ENCODE measurements at places on chromosomes 16 and 17.

DNA sequence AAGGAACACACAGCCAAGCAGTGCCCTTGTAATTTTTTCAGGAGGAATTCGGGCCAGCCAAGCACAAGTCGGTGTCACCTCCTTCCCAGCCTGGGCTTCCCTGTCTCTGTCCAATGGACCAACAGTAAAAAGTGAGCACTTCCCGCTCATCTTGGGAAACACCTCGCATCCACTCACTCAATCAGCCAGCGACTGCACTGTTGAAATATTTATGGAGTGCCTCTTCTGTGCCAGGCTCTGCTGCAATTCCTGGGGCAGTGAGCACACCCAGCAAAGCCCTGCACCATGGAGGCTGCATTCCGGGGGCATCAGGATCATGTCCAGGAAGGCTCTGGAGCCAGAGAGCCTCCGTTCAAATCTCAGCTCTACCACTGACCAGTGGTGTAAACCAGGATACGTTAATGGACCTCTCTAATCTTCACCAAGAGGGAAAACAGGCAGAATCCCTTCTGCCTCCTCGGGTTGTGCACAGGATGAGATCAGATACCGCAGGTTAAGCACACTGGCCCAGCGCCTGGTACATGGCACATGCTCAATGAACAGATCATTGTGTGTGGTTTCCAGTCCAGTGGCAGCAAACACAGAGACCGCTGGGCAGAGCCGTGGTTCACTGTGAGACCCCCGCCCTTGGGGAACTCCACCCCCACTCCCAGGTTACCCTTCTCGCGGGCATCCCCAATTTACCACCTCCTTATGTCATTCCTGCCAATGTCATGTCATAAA, 194.3 kb downstream of the ZNF423 start:
- DNase-seq = no peak

- no peak for DNase-seq
Observed at GRCh38 chr17:68052810-68053209, 17.3 kb downstream of the KPNA2 start.

GRCh38 chr17:29179232-29180033, 765 bp downstream of the MYO18A start:
- DNase-seq = peak; percentile 86

- no peak for DNase-seq
Observed at GRCh38 chr16:17446661-17447060, 24.1 kb downstream of the XYLT1 start.

DNA sequence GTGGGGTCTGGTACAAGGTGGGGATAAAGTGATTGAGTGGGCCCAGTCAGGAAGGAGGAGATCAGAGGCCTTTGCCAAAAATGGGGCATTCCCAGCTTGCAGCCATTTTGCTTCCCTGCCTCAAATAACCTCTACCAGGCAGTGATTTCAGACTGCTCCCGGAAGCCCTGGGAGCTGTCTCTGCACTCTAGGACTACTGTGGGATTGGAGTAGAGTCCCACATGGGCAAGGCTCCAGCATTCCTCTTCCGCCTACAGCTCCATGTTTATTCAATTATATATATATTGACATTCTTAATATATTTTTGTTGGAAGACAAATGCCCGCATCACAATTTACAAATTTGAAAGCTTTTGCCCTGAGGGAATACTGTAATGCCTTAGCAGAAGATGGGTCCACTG, 13.5 kb downstream of the SUPT6H start:
- no peak for DNase-seq

DNA sequence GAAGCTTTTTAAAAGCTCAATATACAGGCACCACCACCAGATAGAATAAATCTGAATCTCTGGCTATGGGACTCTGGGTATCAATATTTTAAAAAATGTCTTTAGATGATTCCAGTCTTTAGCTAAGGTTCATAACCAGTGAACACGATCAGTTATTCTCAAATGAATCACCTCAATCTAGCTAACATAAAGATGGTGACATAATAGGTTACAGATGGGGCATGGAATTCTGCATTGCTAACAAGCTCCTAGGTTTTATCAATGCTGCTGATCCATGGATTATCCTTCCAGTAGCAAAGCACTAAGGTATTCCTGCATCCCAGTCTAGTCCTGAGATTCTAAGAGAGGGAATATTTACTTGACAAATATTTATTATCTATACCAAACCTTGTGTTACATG, 415.5 kb upstream of the CDH11 start:
- no peak for DNase-seq

DNA sequence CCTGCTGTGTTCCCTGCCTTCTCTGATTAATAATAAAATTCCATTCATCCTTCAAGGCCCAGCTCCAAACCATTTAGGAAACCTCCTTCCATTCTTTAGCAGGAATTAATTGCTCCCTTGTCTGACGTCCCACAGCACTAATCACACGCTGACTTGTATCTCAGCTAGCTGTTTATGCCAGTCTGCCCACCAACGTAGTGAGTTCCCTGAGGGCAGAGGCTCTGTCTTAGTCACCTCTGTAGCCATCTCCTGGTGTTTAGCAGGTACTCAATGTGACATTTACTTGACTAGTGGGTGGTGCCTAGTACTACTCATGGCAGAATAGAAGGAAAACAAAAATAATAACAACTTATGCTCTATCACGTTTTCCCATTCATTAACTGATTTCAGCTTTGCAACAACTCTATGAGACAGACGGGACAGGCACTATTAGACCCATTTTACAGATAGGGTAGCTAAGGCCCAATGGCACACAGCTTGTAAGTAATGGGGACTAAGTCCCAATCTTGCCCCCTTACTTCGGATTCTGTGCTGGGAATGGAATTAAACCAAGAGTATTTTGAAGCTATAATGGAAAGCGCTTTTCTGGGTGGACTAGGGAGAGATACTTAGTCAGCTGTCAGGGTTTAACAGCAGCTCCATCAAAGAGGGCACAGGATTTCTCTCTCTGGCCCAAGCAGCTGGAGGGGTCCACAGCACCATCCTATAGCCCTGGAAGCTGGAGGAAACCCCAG, 931 bp upstream of the WIPF2 start:
- DNase-seq = no peak

- DNase-seq = no peak
Observed at GRCh38 chr16:16815641-16816040, 436.7 kb downstream of the NPIPA7 start.

- no peak for DNase-seq
Observed at GRCh38 chr17:1965556-1966273, 59.4 kb downstream of the RTN4RL1 start.

DNA sequence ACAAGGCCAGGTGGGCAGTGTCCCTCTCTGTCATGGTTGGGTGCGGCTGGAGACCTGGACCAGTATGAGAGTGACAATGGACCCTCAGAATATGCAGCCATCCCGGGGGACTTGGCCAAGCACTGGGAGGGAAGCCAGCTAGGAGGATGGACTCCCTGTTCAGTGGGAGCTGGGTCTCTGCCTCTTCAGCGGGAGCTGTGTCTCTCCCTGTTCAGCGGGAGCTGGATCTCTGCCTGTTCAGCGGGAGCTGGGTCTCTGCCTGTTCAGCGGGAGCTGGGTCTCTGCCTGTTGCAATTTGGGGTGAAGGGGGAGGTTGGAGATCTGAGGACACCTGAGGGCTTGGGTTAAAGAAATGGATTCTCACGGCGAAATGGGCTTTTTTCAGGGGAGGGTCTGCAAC, 3.8 kb upstream of the PRSS33 start:
- no peak for DNase-seq

DNA sequence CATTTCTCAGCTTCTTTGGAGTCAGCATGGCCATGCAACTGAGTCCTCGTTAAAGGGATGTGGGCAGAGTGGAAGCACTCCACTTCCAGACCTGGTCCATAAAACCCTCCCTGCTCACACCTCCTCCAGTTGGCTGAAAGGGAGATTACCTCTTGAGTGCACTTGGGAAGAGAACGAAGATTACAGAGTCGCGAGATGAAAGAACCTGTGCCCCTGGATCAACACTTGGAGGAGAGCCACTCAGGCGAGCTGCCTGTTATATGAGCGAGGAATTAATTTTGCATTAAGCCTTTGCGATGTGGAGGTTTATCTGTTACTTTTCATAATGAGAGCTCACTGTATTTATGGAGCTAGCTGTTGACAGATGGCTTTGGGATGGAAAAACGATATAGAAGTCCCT, 147.9 kb downstream of the MAF start:
- no peak for DNase-seq

DNA sequence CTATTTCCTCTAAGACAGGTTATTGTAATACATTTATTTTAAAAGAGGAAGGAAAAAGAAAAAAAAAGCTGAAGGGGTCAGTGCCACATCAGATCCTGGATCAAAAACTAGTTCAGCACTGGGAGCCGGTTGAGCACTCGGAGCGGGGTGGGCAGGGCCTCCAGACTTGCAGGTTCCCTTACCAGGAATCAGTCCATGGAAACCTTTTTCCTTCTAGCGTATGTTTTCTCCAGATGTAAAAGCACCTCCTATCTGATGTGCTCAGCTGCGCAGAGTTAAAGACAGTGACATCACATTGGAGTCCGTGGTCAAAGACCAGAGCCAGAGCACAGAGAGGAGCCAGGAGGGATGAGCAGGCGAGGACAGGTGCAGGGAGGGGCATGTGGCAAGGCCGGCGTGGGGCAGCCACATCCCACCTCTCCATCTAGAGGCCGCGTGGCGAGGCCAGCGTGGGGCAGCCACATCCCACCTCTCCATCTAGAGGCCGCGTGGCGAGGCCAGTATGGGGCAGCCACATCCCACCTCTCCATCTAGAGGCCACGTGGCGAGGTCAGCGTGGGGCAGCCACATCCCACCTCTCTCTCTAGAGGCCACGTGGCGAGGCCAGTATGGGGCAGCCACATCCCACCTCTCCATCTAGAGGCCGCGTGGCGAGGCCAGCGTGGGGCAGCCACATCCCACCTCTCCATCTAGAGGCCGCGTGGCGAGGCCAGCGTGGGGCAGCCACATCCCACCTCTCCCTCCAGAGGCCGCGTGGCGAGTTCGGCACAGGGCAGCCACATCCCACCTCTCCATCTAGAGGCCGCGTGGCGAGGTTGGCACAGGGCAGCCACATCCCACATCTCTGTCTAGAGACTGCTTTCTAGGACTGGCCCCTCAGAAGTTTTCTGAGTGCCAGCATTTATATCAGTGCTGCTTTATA, 166.8 kb upstream of the CHMP6 start:
- DNase-seq = no peak

- peak; percentile 63 for DNase-seq
Observed at GRCh38 chr16:30741461-30741914, 6.7 kb upstream of the PHKG2 start.

GRCh38 chr17:73286863-73287296, 24.9 kb downstream of the CDC42EP4 start:
- DNase-seq = no peak

DNA sequence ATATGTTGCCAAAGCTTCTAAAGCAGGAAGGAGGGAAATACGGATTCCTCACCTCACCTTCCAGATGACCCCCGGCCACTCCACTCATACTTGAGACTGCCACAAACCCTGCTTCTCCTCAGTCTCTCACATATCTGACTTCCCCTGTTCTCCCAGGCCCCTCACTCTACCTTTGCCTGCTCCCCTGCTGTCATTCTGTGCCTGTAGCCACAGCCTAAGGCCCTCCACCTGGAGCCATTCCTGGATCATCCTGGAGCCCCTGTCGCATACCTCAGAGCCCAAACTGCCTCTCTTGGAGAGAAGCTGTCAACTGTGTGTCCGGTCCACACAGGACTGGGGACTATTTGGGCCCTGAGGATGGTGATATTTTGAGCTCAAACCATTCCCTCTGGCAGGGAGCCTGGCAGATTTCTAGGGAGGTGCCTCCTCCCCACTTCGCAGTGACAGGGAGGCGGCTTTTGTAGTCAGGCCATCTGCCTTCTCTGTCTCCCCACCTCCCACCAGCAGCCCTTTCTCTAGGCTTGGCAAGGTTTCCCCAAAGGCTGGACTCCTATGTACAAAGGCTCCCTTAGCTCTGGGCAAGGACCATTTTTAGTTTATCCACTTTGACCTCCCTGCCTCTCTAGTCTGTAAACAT, 2.3 kb upstream of the MED24 start:
- DNase-seq = no peak

DNA sequence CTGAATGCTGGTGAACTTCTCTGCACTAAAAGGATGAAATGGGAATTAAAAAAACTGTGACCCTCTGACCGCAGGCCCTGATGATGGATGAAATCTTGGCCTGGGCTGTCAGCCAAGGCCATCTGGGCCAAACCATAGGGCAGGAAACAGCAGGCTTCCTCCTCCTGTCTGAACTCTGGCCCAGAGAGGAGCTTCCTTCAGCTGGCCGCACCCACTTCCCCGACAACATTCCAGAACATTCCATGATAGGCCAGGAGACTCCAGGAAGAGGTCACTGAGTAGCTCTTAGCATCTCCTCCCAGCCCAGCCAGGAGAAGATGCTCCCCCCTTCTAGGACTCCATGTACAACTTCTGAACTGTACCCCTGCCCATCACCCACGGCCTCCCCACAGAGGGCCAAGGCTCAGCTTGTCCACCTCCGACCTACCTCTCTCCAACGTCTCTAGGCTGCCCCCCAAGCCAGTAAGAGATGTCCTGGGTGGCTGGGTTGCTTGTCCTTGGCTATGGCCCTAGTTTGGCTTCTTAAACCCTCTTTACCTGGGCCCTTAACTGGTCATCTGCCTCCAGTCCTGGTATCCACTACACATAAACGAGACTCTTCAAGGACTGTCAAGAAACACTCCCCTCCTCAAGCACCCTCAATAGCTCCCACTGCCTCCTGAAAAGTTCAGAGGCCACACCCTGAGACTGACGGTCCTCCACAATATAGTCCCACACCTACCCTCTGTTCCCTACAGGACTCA, 1.7 kb downstream of the RPH3AL start:
- DNase-seq = peak; percentile 80
